ENCODE measurements at places on chromosomes 6 and 20.
A peak's percentile ranks its signal among the peaks of the same experiment; 100 is the strongest.

DNA sequence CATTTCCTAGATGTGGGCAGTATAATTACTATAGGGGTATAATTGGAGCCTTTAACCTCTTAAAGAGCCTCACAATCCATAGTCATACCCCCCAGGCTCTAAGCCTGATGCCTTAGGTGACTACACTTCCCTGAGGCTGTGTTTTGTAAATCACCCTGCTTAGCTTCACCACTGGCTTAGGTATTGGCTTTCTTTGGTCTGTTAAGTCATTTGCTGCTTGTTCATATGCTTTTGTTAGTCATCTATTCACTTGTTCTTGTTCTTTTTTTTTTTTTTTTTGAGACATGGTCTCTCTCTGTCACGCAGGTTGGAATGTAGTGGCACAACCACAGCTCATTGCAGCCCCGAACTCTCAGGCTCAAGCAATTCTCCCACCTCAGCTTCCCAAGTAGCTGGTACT, 26.7 kb downstream of the KAT14 start:
- H3K4me3 ChIP-seq: no peak overlapping the region
- H3K27me3 ChIP-seq: no peaks in the 10 kb centered on the region
- no peak overlapping the region for H3K27ac ChIP-seq
- H3K4me1 ChIP-seq: no peaks in the 10 kb centered on the region
- peaks cover 7% of the 10 kb centered on the region for H3K36me3 ChIP-seq

- H3K36me3 ChIP-seq: no peaks in the 10 kb centered on the region
- H3K4me3 ChIP-seq: no peak overlapping the region
- no peak overlapping the region for H3K27ac ChIP-seq
- no peaks in the 10 kb centered on the region for H3K4me1 ChIP-seq
- DNase-seq: no peak
These were observed 121.9 kb upstream of the PRL start for GRCh38 chr6:22418714-22419113.

DNA sequence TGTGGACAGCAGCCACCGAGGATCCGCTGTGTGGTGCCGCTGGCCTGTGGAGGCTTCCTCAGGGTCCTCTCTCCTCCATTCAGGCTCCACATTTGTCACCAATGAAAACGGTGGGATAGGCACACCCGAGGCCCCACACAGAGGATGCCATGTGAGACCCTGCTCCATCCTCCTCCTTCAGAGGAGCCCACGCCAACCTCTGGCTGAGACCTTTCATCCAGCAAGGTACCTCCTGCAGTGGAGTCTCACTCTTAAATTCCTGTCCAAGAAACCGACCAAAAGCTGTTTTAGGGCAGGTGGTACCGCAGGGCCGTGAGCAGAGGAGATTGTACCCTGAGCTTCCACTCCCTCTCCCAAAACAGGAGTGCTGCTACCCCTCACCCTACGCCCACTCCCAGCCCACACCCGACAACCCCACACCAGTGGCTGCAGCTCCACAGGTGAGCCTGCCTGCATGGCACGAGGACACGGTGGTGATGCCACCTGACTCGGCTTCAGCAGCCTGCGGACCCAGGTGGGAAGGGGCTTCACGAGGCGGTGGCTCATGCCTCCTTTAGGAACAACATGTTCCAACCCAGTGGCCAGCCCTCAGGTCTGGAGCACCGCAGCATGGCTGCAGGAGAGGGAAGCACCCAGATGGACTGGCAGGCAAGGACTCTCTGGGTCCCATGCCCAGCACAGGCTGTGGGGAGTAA, 237.6 kb upstream of the AFDN start:
- H3K4me3 ChIP-seq: no peak overlapping the region
- H3K4me1 ChIP-seq: peaks cover 7% of the 10 kb centered on the region
- H3K27me3 ChIP-seq: no peaks in the 10 kb centered on the region
- DNase-seq: no peak

DNA sequence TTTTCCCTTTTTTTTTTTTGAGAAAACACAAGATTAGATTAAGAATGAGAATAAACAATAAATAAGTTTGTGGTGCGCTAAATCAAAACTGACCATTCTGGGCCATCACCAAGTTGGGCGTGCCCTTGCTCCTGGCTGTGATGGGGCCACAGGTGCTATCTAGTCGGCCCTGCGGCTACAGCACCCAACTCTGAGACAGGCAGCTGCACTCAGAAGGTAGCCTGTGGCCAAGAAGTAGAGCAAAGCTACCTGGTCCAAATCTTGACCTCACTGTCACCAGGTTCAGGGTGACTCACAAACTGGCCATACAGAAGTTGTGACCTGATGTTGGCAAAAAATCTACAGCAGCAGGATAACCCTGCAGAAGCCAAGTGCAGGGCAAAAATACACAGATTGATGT, 3.4 kb downstream of the TXNDC5 start:
- H3K4me3 ChIP-seq: no peak overlapping the region
- DNase-seq: no peak
- no peaks in the 10 kb centered on the region for H3K36me3 ChIP-seq
- no peaks in the 10 kb centered on the region for H3K27me3 ChIP-seq
- no peak overlapping the region for H3K27ac ChIP-seq
- peaks cover 4% of the 10 kb centered on the region for H3K4me1 ChIP-seq

- H3K27me3 ChIP-seq: no peaks in the 10 kb centered on the region
- H3K27ac ChIP-seq: no peak overlapping the region
- no peaks in the 10 kb centered on the region for H3K4me1 ChIP-seq
- no peaks in the 10 kb centered on the region for H3K36me3 ChIP-seq
These were observed 10.3 kb upstream of the MYB start for GRCh38 chr6:135170849-135171248.

DNA sequence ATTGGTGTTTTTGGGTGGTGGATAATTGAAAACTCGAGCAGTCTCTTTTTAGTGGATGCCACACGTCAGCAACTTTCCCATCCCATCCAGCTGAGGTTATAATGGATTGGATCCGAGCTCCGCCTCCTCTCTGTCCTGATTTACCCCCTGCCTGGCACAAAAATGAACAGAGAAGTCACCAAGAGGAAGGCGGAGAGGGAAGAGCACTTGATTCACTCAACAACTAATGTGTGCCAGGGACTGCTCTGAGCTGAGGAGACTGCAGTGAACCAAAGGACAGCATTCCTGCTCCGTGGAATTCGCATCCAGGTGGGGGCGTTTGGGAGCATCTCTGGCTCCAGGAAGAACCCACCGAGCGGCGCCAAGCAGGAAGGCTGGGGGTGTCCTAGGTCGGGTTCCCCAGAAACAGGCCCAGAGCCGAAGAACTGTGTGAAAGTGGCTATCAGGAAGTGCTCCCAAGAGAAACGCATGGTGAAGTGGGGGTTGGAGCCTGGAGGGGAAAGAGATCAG, 95.8 kb upstream of the NAA20 start:
- no peak overlapping the region for H3K4me3 ChIP-seq
- peaks cover 61% of the 10 kb centered on the region for H3K4me1 ChIP-seq
- no peak for DNase-seq
- H3K27me3 ChIP-seq: no peaks in the 10 kb centered on the region
- no peak overlapping the region for H3K27ac ChIP-seq

DNA sequence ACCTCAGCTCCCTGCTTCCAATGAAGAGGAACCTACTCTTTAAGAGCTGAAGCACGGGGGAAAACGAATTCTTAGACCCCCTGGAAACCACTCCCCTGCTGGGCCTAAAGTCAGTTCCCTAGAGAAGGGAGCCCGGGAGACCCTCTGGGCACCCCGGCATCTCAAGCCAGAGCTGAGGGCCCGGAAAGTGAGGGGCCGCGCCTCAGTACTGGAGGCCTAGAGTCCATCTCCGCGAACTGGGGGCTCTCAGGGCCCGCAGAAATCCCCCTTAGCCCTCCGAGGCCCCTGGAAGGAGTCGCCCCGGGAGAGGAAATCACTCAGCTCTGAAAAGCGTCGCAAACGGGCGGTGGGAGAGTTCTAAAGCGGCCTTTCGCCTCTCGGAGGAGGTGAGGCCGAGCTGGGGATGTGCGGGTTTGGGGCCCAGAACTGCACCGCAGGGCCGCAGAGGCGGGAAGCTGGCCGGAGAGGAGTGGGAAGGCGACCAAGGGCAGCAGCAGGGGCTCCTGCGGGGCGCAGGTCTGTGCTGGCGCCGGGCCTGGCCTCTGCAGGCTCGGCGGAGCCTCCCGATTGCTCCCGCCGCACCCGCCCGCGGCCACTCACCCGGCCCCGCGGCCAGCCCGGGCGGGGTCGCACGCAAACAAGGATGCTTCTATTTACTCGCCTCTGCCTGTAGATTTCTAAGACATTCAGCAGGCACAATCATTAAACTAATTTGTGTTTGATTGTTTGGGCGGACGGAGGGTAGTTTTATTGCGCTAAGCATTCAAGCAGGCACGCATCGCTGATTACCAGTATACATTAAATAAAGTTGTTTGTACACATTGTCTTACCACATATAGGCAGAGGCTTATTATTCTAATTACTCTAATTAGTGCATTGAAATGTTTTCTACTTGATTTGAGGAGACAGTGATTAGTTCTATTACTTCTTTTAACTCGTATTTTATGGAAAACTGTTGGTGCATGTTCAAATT, 9.2 kb downstream of the POU3F2 start:
- H3K4me1 ChIP-seq: peaks cover 27% of the 10 kb centered on the region
- H3K27me3 ChIP-seq: peaks cover 2% of the 10 kb centered on the region
- peak overlapping the region; percentile 87 for H3K27ac ChIP-seq
- no peak for DNase-seq

GRCh38 chr20:7967199-7967844, 27.1 kb upstream of the HAO1 start:
- H3K27ac ChIP-seq: no peak overlapping the region
- H3K4me3 ChIP-seq: no peak overlapping the region
- no peaks in the 10 kb centered on the region for H3K36me3 ChIP-seq

DNA sequence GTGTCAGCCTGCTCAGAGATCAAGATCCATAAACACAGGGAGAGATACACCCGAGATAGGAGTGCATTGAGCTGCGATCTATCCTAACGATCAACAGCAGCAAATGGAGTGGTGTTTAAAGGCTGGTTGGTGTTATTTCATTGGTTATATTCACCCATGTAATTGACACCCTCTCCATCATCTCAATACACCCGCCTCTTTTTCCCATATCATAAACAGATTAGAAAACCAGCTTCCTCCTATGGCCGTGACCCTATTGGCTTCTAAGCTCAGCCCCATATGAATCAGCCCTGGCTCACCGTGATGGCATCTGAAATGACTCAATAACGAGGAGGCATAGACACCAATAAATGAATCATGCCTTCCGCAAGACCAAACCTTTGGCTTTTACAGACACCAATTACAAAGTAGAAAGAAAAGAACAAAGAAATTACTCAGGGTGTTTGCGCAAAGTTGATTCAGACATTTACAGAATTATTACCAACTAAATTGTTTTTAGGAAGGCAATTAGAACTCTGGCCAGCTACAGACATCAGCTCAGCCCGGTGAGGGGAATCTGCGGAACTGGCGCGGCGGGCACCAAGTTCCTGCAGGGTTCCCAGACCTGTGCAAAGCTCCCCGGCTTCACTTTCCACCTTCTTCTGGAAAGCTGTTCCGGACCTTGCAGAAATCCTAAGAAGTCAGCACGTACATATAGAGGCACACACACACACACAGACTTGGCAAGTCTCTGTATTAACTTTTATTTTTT, 11.5 kb downstream of the PMEPA1 start:
- no peak overlapping the region for H3K4me3 ChIP-seq
- no peaks in the 10 kb centered on the region for H3K4me1 ChIP-seq
- no peaks in the 10 kb centered on the region for H3K27me3 ChIP-seq
- H3K36me3 ChIP-seq: no peaks in the 10 kb centered on the region

- no peak overlapping the region for H3K4me3 ChIP-seq
- no peak overlapping the region for H3K27ac ChIP-seq
- H3K4me1 ChIP-seq: no peaks in the 10 kb centered on the region
- DNase-seq: no peak
These were observed 71.2 kb downstream of the KIAA0319 start for GRCh38 chr6:24574809-24575208.

- no peak for DNase-seq
- H3K4me1 ChIP-seq: no peaks in the 10 kb centered on the region
- no peaks in the 10 kb centered on the region for H3K36me3 ChIP-seq
These were observed 369.4 kb upstream of the IMPG1 start for GRCh38 chr6:76441875-76442274.

All from tibial nerve (tissue), 4 donors.